ENCODE measurements at places on chromosomes 5 and 9. TPM values are rescaled to one million over a fixed set of nuclear protein-coding genes. Genes with fewer than 3 reads are reported as not detected.

DNA sequence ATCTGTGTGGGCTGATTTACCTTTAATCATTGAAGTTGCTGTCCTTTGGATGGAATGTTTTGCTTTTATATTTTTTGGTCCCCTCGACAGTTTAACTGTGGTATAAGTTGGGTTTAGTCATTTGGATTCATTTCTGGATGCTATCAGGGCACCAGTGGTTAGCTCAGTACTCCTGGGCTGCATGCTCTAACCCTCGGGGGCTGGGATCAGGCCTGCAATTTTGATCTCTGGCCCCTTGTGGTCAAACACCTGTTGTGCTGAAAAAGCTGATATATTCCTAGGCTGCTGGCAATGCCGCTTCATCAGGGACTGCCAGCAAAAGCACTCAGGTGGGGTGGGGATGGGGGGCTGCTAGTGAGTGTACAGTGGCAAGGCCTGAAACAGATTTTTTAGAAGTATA, 440.4 kb upstream of the RIOK2 start:
- DNase-seq: no peak

DNA sequence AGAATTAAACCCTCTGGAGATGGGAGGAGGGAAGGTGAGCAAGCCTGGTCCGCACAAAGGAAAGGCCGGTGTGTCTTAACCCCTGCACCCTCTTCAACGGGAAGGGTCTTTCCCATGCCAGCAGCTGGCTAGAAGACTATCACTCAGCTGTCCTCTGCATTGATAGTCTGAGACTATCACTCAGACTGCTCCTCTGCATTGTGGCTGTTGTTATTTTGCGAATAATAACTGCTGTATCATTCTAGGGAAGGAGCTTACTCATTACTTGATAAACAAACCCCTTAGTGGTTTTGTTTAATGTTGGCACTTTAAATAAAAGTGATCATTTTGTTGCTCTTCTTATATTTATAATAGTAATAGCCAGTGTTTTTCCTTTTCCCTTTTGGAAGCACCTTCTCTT, 8.1 kb downstream of the TRIP13 start:
- DNase-seq: no peak

DNA sequence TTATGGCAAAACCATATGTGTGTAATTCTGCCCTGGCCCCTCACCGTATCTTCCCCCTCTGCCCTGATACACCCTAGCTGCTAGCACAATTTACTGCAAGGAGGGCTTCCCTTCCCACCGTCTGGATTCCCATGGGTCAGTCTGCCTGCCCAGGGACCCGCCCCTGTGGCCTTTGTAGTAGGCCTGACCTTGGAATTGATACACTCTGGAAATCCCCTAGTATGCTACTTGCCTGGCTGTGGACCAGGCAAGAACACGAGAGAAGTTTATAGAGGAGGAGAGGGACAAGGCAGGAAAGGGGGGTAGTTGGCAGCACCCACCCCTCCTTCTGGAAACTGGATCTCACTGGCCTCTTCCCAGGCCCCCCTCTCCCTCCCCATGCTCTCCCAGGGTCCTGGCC, 115.8 kb upstream of the CCL21 start:
- DNase-seq: no peak

DNA sequence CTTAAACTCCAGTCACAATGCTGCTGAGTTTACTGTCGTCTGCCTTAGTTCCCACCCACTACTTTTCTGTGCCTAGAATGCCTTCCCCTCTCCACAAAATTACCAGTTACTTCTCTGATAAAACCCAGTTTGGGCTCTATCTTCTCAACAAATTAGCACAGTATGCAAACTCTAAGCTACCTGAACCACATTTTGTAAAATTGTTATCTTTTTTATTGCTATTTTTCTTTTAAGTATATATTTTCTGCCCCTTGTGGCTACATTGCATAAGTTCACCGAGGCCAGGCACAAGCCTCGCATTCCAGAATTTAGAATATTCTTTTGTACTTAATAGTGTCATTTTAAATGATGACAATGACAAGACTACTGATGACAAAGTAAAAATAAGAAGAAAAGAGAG, 60.0 kb downstream of the POU5F2 start:
- no peak for DNase-seq

- no peak for DNase-seq
These were observed 17.8 kb downstream of the MED10 start for GRCh38 chr5:6360323-6361072.

- no peak for DNase-seq
These were observed 7.3 kb downstream of the PDGFRB start for GRCh38 chr5:150148117-150148927.

- DNase-seq: no peak
These were observed 28.2 kb downstream of the CDH10 start for GRCh38 chr5:24616566-24616965.

- no peak for DNase-seq
These were observed 18.3 kb upstream of the CLPTM1L start for GRCh38 chr5:1363160-1363559.

DNA sequence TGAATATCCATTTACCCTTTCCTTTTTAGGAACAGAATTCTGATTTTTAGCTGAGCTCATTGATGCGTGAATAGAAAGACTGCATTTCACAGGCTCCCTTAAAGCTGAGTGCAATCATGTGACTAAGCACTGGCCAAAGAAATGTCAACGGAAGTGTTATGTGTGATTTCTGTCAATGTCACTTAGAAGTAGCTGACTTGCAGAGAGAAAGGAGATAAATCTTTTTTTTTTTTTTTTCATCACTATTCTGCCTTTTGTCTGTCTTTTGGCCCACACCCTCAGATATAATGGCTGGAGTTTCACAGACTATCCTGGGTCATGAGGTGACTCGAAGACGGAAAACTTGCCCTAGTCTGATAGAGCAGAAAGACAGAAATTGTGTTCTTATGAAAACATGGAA, 39.3 kb upstream of the SLC27A6 start:
- no peak for DNase-seq

- no peak for DNase-seq
These were observed 5.7 kb upstream of the EGFL7 start for GRCh38 chr9:136656795-136657611.

The FAM120A gene
- 22.4 TPM for total RNA-seq

The TMEM250 gene
- total RNA-seq: 46.2 TPM

The COL15A1 gene
- total RNA-seq: 3.2 TPM

The GLRA1 gene
- not detected for total RNA-seq

The ECM2 gene
- not detected for total RNA-seq

The MYOZ3 gene
- total RNA-seq: 0.43 TPM

Measured in neural progenitor cell (in vitro differentiated cells).